Subcutaneous adipose tissue (tissue), 4 donors: ENCODE measurements at places on chromosomes 13 and 19. TPM values are rescaled to one million over a fixed set of nuclear protein-coding genes. Genes with fewer than 3 reads are reported as not detected.

The EPS8L1 gene
- not detected for total RNA-seq

The SMAD9 gene
- 10.7 TPM for total RNA-seq

The ANGPTL8 gene
- 26.8 TPM for total RNA-seq

The SPACA4 gene
- total RNA-seq, result not detected

The HNRNPA1L2 gene
- total RNA-seq, result 4.1 TPM

The ZNF90 gene
- total RNA-seq, result 2.4 TPM

The RNF225 gene
- total RNA-seq, result not detected

The IGFL1 gene
- total RNA-seq, result not detected

The TEX30 gene
- total RNA-seq, result 14.0 TPM

The CCDC8 gene
- 3.1 TPM for total RNA-seq

The SOX1 gene
- not detected for total RNA-seq

The C2CD4C gene
- total RNA-seq, result not detected

The SLC15A1 gene
- not detected for total RNA-seq

The CILP2 gene
- total RNA-seq, result not detected

The ZNF560 gene
- not detected for total RNA-seq

The SULT2A1 gene
- total RNA-seq, result not detected

The GNA15 gene
- 8.1 TPM for total RNA-seq

The MAST1 gene
- not detected for total RNA-seq

The GRIN3B gene
- not detected for total RNA-seq

The ZFP14 gene
- total RNA-seq, result 7.3 TPM

The IZUMO1 gene
- not detected for total RNA-seq

The OVOL3 gene
- total RNA-seq, result not detected

The TNFSF9 gene
- total RNA-seq, result 1.5 TPM

The COL4A2 gene
- 655 TPM for total RNA-seq

The LILRA2 gene
- total RNA-seq, result 5.3 TPM

The ZNF844 gene
- total RNA-seq, result 14.1 TPM

The CFAP97D2 gene
- total RNA-seq, result not detected

The STXBP2 gene
- total RNA-seq, result 62.7 TPM

The KDELR1 gene
- 79.7 TPM for total RNA-seq

The CD33 gene
- 4.7 TPM for total RNA-seq

The ZNF429 gene
- 13.0 TPM for total RNA-seq

The LRRC8E gene
- total RNA-seq, result 1.5 TPM

The ADPRHL1 gene
- 2.3 TPM for total RNA-seq

The SERTAD1 gene
- total RNA-seq, result 7.6 TPM

The CATSPERD gene
- total RNA-seq, result not detected

The ACP7 gene
- not detected for total RNA-seq

The GJA3 gene
- not detected for total RNA-seq

The FUT2 gene
- not detected for total RNA-seq

The CADM4 gene
- 1.0 TPM for total RNA-seq

The STAP2 gene
- 1.7 TPM for total RNA-seq

The KCNRG gene
- 2.2 TPM for total RNA-seq

The NLRP4 gene
- total RNA-seq, result not detected

The RFPL4A gene
- not detected for total RNA-seq

The FAAP24 gene
- 2.2 TPM for total RNA-seq

The ELSPBP1 gene
- total RNA-seq, result not detected

The FUT3 gene
- not detected for total RNA-seq

The MUC16 gene
- not detected for total RNA-seq

The PDE4C gene
- not detected for total RNA-seq

The RFPL4AL1 gene
- not detected for total RNA-seq
